ENCODE measurements at places on chromosomes 5 and 9. TPM values are rescaled to one million over a fixed set of nuclear protein-coding genes. Genes with fewer than 3 reads are reported as not detected.

- no peak for DNase-seq
- H3K36me3 ChIP-seq: no peaks in the 10 kb centered on the region
- H3K4me3 ChIP-seq: no peak overlapping the region
- H3K4me1 ChIP-seq: no peaks in the 10 kb centered on the region
- no peaks in the 10 kb centered on the region for H3K27me3 ChIP-seq
These were observed 45.5 kb downstream of the SH3RF2 start for GRCh38 chr5:145981589-145982571.

DNA sequence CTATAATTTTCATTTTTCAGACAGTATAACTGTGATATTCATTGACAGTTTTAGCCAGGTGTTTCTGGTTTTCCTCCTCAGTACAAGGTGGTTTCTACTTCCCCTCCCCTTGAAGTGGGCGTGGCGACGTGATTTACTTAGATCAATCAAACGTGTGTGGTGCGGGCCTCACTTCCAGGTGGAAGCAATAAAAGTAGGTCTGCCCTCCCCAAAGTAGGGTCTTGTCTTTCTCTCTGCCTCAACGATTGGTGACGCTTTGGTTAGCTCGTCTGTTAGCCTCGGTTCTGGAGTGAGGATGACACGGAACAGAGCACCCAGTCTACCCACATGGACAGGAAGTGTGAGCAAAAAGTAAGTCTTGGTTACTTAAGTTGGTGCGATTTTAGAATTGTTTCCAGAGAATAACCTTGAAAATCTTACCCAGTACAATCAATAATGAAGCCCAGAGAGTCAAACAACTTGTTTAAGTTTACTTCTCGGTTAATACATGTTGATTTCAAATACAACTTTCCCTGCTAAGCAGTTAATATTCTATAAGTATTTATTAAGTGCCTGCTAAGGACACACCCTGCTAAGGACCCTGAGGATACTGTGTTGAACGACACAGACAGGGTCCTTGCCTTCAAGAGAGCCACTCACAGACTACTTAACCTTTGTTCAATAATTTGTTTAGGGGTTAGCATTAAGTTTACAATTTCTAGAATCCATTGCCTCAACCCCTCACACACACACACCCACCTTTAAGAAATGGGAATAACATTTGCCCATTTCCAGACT is 48.4 kb downstream of the COX7C start:
- peak overlapping the region; percentile 59 for H3K27ac ChIP-seq
- H3K36me3 ChIP-seq: no peaks in the 10 kb centered on the region
- no peak overlapping the region for H3K4me3 ChIP-seq
- H3K27me3 ChIP-seq: no peaks in the 10 kb centered on the region

- no peak overlapping the region for H3K27ac ChIP-seq
- H3K36me3 ChIP-seq: no peaks in the 10 kb centered on the region
- H3K4me3 ChIP-seq: no peak overlapping the region
- H3K4me1 ChIP-seq: no peaks in the 10 kb centered on the region
- DNase-seq: no peak
These were observed 188.8 kb downstream of the CCDC192 start for GRCh38 chr5:127891942-127892341.

DNA sequence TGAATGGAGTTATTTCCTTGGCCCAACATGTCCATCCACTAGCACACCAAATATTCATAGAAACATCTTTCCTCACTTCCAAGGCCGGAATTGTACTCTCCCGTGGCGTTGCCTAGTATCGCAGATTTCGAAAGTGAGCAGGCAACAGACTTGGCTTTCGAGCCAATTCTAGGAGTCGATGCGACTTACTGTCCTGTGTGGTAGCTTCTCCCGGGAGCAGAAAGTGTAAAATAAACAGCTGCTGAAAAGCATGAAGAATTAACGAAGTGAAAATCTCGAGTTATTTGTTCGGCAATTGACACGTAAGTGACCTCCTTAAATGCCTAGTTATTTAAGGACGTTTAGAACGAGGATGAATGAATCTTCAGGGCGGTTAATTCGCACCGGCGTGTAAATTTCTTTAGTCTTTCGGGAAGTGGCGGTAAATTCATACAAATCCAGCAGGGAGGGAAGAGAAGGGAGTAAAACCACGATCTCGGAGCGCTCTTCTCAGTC is 449 bp upstream of the PCSK5 start:
- peak overlapping the region; percentile 90 for H3K4me3 ChIP-seq
- no peaks in the 10 kb centered on the region for H3K36me3 ChIP-seq
- H3K27ac ChIP-seq: peak overlapping the region; percentile 49
- peak; percentile 68 for DNase-seq
- H3K4me1 ChIP-seq: peaks cover 28% of the 10 kb centered on the region
- peaks cover 18% of the 10 kb centered on the region for H3K27me3 ChIP-seq

- H3K27ac ChIP-seq: no peak overlapping the region
- no peak for DNase-seq
- no peak overlapping the region for H3K4me3 ChIP-seq
- no peaks in the 10 kb centered on the region for H3K36me3 ChIP-seq
- peaks cover 13% of the 10 kb centered on the region for H3K27me3 ChIP-seq
These were observed 11.5 kb downstream of the IGFBPL1 start for GRCh38 chr9:38412751-38413150.

GRCh38 chr9:95581900-95582299 is 65.1 kb upstream of the PTCH1 start:
- peaks cover 12% of the 10 kb centered on the region for H3K27me3 ChIP-seq
- no peaks in the 10 kb centered on the region for H3K4me1 ChIP-seq
- DNase-seq: no peak

DNA sequence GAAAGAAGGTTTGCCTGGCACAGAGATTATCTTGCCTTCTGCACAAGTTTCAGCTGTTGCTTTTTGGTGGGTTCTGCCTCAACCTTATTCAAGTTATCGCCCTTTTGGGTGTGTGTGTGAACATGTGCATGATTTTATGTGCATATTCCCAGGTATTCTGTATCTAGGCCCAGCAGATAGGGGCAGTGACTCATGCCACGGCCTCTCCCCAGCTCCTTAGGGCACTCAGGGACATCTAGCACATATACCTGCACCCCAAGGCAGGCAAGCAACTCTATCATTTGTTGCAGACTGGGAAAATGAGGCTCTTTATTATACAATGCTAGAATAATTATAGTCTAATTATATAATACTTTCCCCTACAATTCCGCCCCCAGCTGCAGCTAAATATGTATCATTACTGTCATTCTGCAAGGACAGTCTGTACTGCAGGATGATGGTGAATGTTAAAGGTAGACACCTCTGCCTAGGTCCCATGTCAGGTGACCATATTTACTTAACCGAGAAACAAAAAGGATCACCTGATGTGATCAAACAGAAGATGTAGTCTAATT is 128.9 kb downstream of the PDE8B start:
- no peaks in the 10 kb centered on the region for H3K36me3 ChIP-seq
- no peak for DNase-seq
- no peaks in the 10 kb centered on the region for H3K27me3 ChIP-seq
- H3K4me3 ChIP-seq: no peak overlapping the region
- H3K27ac ChIP-seq: no peak overlapping the region

DNA sequence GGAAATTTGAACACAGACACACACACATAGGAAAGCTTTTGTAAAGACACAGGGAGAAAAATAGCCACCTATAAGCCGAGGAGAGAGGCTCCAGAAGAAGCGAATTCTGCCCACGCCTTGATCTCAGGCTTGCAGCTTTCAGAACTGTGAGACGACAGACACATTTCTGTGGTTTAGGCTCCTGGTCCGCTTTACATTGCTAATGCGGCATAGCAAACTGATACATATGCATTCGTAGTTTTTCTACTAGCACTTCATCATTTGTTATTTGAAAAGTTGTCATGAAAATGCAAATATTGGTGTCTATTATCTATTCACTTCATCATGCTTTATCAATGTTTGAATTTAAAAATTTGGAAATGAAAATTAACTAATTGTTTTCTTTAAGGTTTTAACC is 674.9 kb downstream of the SEMA5A start:
- no peaks in the 10 kb centered on the region for H3K4me1 ChIP-seq
- H3K36me3 ChIP-seq: no peaks in the 10 kb centered on the region
- DNase-seq: no peak
- H3K27me3 ChIP-seq: no peaks in the 10 kb centered on the region

DNA sequence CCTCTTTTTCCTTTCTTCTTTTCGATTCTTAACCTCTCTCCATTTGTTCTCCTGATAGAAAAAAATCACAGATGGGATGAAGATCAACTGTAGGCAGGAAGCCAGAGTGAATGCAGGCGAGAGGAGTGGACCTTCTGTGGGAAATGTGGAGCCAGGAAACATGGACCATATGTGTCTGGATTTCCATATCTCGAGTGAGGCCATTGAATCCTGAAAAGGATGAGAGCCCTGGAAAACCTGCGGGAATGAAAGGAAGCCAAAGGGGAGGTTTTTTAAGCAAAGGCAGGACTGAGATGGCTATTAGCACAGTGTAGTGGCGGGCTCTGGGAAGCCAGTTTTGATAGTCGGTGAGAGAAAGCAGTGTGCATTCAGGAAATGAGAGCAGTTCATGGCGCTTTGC is 139.5 kb upstream of the C9orf72 start:
- no peak for DNase-seq
- H3K4me1 ChIP-seq: no peaks in the 10 kb centered on the region
- H3K4me3 ChIP-seq: no peak overlapping the region
- H3K36me3 ChIP-seq: no peaks in the 10 kb centered on the region
- no peak overlapping the region for H3K27ac ChIP-seq
- H3K27me3 ChIP-seq: no peaks in the 10 kb centered on the region

GRCh38 chr5:157857816-157858526 is 974 bp downstream of the CLINT1 start:
- H3K27ac ChIP-seq: peak overlapping the region; percentile 89
- peaks cover 10% of the 10 kb centered on the region for H3K4me1 ChIP-seq
- peak overlapping the region; percentile 94 for H3K4me3 ChIP-seq
- no peaks in the 10 kb centered on the region for H3K27me3 ChIP-seq

- H3K27me3 ChIP-seq: no peaks in the 10 kb centered on the region
- H3K27ac ChIP-seq: no peak overlapping the region
- no peaks in the 10 kb centered on the region for H3K36me3 ChIP-seq
- no peaks in the 10 kb centered on the region for H3K4me1 ChIP-seq
These were observed 1089.2 kb downstream of the PTPRD start for GRCh38 chr9:9523476-9524139.

GRCh38 chr5:86748538-86749105 is 130.9 kb downstream of the COX7C start:
- H3K27me3 ChIP-seq: no peaks in the 10 kb centered on the region
- no peaks in the 10 kb centered on the region for H3K36me3 ChIP-seq
- no peak overlapping the region for H3K27ac ChIP-seq
- no peaks in the 10 kb centered on the region for H3K4me1 ChIP-seq
- H3K4me3 ChIP-seq: no peak overlapping the region
- DNase-seq: no peak

DNA sequence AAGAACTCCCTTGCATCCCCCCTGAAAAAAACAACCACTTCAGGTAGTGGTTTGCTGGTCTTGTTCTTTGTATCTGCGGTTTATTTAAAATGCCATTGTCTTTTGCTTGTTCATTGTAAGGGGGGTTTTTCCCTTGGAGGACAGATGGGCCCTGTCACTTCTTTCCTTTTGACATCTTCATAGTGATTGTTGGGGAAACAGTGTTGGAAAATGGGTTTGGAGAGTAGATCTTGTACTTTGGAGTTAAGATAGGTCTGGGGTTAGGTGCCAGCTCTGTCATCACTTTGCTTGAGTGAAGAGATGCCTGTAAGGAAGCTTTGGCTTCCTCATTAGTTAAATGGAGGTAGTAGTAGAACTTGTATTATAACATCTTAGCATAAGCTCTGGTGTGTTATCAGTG is 112.4 kb downstream of the KDM4C start:
- H3K27ac ChIP-seq: no peak overlapping the region
- no peak for DNase-seq
- peaks cover 3% of the 10 kb centered on the region for H3K4me1 ChIP-seq
- H3K27me3 ChIP-seq: no peaks in the 10 kb centered on the region
- H3K4me3 ChIP-seq: no peak overlapping the region

- peak overlapping the region; percentile 65 for H3K27ac ChIP-seq
- H3K4me3 ChIP-seq: peak overlapping the region; percentile 22
- DNase-seq: peak; percentile 42
- no peaks in the 10 kb centered on the region for H3K27me3 ChIP-seq
- peaks cover 9% of the 10 kb centered on the region for H3K4me1 ChIP-seq
These were observed 10.4 kb downstream of the ZNF618 start for GRCh38 chr9:113886466-113886865.

GRCh38 chr9:8555762-8556500 is 756.4 kb upstream of the DMAC1 start:
- no peak overlapping the region for H3K27ac ChIP-seq
- H3K27me3 ChIP-seq: no peaks in the 10 kb centered on the region
- no peak overlapping the region for H3K4me3 ChIP-seq
- no peaks in the 10 kb centered on the region for H3K36me3 ChIP-seq
- no peaks in the 10 kb centered on the region for H3K4me1 ChIP-seq

DNA sequence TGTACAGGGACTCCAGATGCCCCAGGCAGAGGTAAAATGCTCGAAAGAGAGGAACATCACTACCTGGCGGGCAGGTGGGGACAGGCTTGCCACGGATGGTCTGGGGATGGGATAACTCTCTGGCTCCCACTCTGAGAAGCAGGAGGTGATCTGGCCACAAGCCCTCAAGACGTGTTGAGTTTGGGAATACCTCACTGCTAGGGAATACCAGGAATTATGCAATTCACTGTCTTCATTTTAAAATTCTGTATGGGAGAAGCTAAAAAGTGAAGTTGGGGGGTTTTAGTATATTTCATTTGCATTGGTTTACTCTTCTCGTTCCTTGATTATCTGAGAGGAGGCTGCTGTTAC is 510.4 kb downstream of the CCDC171 start:
- no peak overlapping the region for H3K4me3 ChIP-seq
- peaks cover 11% of the 10 kb centered on the region for H3K4me1 ChIP-seq
- DNase-seq: no peak
- no peaks in the 10 kb centered on the region for H3K36me3 ChIP-seq

DNA sequence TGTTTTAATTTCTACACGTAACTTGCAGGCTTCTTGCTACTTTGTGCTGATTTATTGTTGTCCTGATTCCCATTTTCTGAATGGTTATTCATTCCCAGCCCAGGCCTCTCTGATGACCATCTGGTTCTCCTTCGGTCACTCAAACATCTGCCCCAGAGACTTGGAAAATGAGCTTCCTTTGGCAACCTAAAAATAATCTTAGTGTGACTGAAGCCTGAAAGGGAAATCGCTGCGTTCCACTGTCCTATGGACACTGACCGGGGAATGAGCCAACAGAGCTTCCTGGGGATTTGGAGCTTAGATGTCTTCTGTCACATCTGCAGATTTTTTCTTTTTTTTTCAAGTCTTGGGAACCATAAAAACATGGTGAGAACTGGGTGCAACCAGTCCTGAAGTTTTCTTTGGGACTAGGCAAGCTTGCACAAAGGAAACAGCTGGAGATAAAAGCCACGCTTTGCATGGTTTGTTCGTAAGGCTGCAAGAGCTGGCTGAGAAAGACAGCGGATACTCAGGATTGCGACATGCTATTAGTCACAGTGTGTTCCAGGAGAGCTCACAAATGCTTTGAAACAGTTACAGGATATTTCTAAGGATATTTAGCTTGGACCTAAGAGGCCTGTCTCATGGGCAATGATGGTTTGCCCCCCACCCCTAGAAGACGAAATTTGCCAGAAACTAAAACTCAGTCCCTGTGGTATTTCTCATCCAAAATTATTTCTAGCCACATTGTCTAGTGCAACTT is 146.2 kb downstream of the GOLPH3 start:
- H3K27ac ChIP-seq: no peak overlapping the region
- H3K4me1 ChIP-seq: no peaks in the 10 kb centered on the region
- no peaks in the 10 kb centered on the region for H3K36me3 ChIP-seq
- no peak for DNase-seq
- no peak overlapping the region for H3K4me3 ChIP-seq

GRCh38 chr5:59169081-59169767 is 586.3 kb downstream of the RAB3C start:
- H3K4me3 ChIP-seq: no peak overlapping the region
- H3K27ac ChIP-seq: no peak overlapping the region
- no peaks in the 10 kb centered on the region for H3K36me3 ChIP-seq
- no peak for DNase-seq

The WDR38 gene
- total RNA-seq: 0.14 TPM

The CAMSAP1 gene
- total RNA-seq: 28.5 TPM

The UNC5A gene
- total RNA-seq: 0.28 TPM

The NDST1 gene
- total RNA-seq: 2.8 TPM

The TNC gene
- 31.5 TPM for total RNA-seq

The LSM11 gene
- 2.7 TPM for total RNA-seq

The TNFSF15 gene
- 1.5 TPM for total RNA-seq

Data from thymus (tissue), 14 donors.